ENCODE measurements at places on chromosomes 16 and 17.

GRCh38 chr17:79237448-79238053 is 162.9 kb downstream of the ENGASE start:
- DNase-seq = no peak

GRCh38 chr17:79533116-79533515 is 77.7 kb downstream of the RBFOX3 start:
- no peak for DNase-seq

GRCh38 chr16:83513008-83513755 is 294.6 kb upstream of the HSBP1 start:
- DNase-seq = no peak

GRCh38 chr17:81084680-81085419 is 49.9 kb downstream of the BAIAP2 start:
- no peak for DNase-seq

- DNase-seq = no peak
Observed at GRCh38 chr17:13575922-13576419, 25.8 kb downstream of the HS3ST3A1 start.

DNA sequence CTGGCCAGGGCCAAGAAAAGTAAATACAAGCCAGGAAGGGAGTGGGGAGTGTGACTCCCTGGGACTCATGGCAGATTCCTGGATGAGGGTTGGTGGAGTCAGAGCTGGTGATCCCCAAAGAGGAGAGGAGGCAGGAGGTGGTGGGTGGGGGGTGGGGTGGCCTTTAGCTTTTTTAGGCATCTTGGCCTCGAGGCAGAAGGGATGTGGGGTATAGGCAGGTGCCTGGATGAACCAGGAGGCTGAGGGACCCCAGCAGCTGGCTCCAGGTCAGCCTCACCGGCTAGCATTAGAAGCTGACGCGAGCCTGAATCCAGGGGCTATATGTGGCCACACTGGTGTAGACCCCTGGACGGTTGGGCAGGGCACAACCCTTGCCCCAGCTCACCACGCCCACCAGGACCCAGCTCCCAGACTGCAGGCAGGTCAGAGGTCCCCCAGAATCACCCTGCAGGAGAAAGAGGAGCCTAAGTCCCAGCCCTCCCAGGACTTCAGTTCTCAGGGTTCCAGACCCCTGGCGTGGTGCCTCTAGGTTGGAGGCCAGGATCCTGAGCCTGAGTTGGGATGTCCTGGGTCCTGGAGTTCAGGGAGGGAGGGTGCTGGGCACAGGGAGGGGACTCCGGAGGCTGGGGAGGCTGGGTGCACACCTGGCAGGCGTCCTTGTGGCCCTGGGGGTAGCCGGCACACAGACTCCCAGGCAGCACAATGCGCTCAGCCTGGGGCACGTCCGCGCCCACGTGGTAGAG is 2.8 kb downstream of the PRSS33 start:
- DNase-seq = no peak

DNA sequence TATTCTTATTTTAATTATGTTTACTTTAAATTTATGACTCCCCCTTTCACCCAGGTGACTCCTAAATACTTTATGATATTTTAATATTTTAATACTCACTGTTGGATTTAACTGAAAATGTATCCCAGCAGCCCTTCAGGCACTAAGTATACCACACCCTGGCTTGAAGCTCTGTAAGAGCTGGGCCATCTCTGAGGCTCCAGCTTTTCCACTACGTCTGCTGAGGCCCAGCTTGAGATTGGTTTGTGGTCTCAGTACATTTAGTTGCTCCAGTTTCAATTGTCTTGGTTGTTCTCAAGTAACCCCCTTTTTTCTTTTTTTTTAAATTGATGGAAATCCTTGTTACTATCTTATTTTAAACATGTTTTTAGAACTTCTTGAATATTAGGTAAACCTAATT is 27.0 kb upstream of the CAPNS2 start:
- DNase-seq = no peak

DNA sequence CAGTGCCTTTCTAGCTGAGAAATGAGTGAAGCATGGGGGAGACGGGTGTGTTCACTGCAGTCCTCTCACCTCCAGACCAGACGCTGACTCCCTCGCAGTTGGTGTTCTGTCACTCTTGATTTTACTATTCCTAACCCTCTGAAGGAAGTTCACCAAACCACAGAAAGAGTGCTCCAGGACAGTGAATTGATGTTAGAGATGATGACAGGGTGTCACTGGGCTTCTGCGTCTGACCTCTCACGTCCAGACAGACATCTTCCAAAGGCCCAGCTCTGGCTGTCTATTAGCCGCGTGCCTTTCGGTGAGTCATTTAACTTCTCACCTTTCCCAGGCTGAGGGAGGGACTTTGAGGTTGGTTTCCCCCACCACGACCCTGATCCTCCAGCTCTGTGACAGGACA is 8.2 kb downstream of the CRAMP1 start:
- DNase-seq = no peak

DNA sequence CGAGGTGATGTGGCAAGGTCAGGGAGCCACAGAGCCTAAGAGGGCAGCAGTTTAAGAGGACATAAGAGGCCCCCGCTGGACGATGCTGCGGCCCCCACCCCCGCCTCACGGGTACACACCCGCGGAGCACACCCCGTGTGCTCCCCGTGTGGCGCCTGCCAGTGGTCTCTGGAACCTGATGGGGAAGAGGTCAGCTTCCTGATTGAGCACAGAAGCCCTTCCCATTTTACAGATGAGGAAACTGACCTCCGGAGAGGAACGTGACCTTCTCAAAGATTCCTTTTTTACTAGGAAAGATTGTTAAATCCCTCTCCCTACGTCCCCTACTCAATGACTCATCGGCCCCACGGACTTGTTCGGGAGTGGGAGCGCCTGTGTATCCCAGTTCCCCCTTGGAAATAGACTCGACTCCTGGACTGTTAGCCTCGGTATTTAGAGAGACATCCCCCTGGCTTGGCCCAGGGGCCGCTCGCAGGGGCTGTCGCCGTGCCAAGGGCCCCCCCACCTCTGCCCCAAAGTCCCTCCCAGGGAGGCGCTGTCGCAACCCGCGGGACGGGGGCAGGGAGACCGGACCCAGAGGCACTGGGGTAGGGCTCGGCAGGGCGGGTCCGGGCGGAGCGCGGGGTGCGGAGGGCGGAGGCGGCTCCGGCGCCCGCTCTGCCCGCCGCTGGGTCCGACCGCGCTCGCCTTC is at the start of gene ABCC3:
TSS of gene ABCC3 (plus strand) at position 658 of the 691 bp plus-strand sequence. CDS start 56 bp downstream, outside the sequence.
- peak; percentile 49 for DNase-seq

DNA sequence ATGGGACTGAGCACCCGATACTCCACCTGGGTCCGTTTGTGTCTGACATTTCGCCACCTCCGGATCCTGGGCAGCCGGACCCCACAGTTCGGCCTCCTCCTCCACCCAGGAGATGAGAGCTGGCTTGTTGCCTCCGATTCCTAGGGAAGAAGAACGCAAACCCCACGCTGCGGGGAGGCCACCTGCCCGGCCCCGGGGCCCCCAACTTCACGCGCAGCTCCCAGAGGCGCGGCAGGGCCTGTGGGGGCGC is 542 bp downstream of the ZNF764 start:
- DNase-seq = no peak

DNA sequence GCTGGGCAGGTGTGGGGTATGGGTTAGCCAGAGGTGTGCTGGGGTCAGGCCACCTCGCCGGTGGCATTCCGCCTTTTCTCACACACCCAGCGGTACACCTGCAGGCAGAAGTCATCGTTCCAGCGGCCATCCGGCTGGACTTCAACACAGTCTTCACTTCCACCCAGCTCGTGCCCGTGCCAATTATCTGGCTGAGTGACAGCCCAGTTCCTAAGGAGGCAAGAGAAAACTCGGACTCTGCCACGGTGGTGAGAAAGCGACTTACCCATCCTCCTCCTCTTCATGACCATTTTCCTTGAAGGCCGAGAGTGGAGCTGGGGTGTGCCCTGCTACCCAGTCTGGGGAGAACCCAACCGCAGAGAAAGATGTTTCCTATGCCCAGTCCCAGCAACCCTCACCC is 13.1 kb downstream of the ASGR2 start:
- DNase-seq = no peak

GRCh38 chr16:19172098-19172780 is 4.2 kb downstream of the SYT17 start:
- no peak for DNase-seq

GRCh38 chr17:30292286-30292858 is 628 bp upstream of the BLMH start:
- DNase-seq = no peak
